MCF 10A (cell line): ENCODE measurements at places on chromosomes 5 and 9. TPM values are rescaled to one million over a fixed set of nuclear protein-coding genes. Genes with fewer than 3 reads are reported as not detected.

NEUROG1 gene
- not detected in 2 replicates for total RNA-seq

GRCh38 chr9:86685556-86685955 lies 261.8 kb downstream of the GAS1 start:
- peaks cover 4% of the 10 kb centered on the region for H3K4me1 ChIP-seq
- no peak overlapping the region for H3K4me3 ChIP-seq
- no peak overlapping the region for H3K27ac ChIP-seq
- H3K27me3 ChIP-seq, result no peaks in the 10 kb centered on the region
- H3K36me3 ChIP-seq, result no peaks in the 10 kb centered on the region

SLC2A6 gene
- 0.32 and 0.42 TPM in 2 replicates for total RNA-seq

DNA sequence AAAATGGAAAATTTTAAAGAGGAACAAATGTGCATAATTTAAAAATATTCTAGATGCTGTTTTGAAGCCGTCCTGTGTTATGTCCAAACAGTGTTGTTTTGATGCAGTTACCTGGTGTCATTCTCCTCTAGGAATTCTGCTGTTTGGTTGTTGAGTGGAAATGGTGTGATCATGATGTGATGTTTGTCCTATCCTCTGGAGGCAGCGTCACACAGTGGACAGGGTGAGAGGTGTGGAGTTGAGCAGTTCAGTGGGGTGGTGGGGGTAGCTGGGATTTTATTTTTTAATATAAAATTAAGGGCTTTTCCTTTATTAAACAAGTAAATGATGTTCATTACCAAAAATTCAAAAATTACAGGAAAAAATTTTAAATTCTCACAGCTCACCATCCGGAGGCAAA lies 31.2 kb downstream of the PRDM6 start:
- no peak overlapping the region for H3K4me3 ChIP-seq
- no peak overlapping the region for H3K27ac ChIP-seq
- peaks cover 29% of the 10 kb centered on the region for H3K4me1 ChIP-seq
- DNase-seq, result peak; percentile 45
- peaks cover 7% of the 10 kb centered on the region for H3K36me3 ChIP-seq
- no peaks in the 10 kb centered on the region for H3K27me3 ChIP-seq

OR1J4 gene
- total RNA-seq, result not detected in 2 replicates
